Caudate nucleus (tissue), 63 donors: ENCODE measurements at places on chromosomes 13 and 19.

DNA sequence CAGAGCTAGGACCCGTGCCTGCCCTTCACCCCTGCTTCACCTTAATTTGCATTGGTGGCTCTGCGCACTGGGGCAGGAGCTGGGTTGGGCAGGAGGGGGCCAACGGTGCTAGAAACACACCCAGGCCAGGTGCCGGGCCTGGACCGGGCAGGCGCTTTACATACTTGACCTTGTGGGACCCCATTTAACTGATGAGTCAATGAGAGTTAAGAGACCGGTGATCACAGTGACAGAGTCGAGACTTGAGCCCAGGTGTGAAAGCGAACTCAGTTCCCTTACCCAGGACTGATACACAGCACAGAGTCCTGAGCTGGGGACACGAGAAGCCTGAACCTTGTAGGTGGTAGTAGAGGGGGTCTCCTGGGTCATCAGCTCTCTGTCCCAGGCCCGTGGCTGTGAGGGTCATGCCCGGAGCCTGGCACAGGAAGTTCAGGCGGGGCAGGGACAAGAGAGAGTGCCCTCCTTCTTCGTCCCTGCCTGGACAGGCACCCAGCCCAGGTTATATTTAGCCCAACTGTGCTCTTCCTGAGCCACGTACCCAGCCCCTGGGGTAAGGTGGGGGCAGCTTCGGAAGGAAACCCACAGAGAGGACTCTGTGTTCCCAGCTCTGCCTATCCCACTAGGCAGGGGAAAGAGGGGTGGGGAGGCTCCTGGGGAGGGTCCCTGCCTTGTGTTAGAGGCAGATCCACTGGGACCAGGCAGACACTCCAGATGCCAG, 1.9 kb downstream of the PRX start:
- DNase-seq = no peak

GRCh38 chr13:109436841-109437240, 349.5 kb downstream of the IRS2 start:
- no peak for DNase-seq

- no peak for DNase-seq
Observed at GRCh38 chr19:41352609-41353465, 885 bp downstream of the TGFB1 start.

DNA sequence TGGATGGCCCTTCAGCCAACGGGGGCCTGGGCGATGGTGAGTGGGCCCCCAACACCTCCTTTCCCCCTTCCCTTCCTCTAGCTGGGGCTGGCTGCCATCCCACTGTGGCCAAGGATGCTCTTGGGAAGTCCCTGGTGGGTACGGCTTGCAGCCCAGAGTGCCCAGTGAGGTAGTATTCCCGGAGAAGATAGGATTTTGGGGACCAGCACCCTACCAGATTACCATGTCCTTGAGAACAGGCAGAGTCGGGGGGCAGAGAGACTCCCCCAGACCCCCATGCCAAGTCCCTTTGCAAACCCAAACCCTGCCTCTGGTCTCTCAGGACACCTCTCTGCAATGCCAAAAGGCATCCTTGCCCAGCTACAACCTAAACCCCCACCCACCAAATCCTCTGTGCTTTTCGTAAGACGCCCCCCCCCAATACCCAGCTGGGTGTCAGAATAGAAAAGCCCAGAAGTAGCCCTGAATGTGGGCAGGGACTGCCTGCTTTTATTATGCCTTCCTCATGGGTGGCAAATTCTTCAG, 1.7 kb downstream of the HIF3A start:
- no peak for DNase-seq

- no peak for DNase-seq
Observed at GRCh38 chr19:49879243-49879963, 1.9 kb downstream of the TBC1D17 start.

- no peak for DNase-seq
Observed at GRCh38 chr19:48639483-48640375, 2.5 kb upstream of the DBP start.
